ENCODE measurements at places on chromosomes 4 and X.

DNA sequence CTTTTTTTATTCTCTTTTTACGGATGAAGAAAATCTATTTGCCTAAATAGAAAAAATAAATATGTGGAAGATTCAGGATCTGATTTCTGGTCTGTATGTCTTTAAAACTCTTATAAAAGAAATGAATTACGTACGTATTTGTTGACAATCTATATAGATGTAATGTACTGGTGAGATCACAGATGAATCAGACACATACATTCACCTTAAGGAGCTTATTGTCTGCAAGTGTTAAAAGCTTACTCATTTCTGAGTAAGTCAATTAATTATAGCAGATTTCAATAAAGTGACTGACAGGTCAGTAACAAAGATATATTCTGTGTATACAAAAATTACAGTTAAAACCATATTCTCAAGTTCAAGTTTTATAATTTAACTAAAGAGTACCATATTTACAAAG lies 66.6 kb upstream of the NAF1 start:
- no peak for DNase-seq

GRCh38 chr4:184396570-184397515 lies 77.5 kb downstream of the IRF2 start:
- no peak for DNase-seq

- DNase-seq, result no peak
Measured at GRCh38 chr4:14149176-14150053, 521.9 kb upstream of the BOD1L1 start.

DNA sequence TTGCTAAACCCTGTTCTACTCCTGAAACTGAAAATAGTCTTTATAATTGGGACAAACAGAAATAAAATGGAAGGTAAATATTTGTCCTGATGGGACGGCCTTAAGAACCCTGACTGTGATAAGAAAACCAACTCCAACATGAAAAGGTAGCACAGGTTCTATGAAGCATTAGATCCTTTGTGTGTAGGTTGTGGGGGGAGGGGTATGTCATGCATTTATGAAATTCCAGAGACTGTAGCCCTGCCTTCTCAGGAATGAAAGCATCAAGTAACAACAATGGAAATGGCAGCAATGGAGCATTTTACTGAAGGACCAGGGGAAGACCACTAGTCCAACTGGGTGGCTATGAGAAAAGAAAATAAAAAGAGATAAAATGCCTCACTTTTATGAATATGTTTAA lies 23.9 kb downstream of the CXXC4 start:
- DNase-seq, result no peak

DNA sequence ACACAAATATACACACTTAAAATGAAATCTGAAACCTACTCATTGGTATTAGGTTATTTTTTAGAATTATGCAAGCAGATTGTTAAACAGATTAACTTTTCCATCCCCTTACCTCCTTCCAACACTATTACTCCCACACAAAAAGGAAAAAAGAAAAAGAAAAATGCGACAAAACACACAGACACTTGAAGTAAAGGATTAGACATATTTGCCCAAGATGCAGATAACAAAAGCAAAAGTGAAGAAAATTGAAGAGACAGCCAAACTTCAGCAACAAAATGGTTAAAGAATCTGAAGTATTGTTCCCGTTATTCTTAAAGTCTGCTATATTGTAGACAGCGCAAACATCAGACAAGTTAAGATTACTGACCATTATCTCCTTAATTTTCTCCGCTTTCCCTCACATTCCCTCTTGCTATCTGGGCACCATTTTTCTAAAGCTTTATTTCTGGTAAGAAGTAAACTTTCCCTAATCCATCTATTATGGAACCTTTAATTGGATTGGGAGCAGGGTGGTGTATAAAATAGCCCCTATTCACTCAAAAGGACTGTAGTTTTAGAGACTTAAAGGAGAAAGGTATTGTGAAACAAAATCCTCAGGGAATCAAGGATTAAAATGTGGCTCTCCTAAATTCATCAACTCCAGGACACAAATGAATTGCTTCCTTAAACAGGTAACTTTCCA lies 34.7 kb upstream of the MAB21L2 start:
- no peak for DNase-seq

- DNase-seq, result no peak
Measured at GRCh38 chr4:64520421-64520820, 111.2 kb upstream of the TECRL start.

DNA sequence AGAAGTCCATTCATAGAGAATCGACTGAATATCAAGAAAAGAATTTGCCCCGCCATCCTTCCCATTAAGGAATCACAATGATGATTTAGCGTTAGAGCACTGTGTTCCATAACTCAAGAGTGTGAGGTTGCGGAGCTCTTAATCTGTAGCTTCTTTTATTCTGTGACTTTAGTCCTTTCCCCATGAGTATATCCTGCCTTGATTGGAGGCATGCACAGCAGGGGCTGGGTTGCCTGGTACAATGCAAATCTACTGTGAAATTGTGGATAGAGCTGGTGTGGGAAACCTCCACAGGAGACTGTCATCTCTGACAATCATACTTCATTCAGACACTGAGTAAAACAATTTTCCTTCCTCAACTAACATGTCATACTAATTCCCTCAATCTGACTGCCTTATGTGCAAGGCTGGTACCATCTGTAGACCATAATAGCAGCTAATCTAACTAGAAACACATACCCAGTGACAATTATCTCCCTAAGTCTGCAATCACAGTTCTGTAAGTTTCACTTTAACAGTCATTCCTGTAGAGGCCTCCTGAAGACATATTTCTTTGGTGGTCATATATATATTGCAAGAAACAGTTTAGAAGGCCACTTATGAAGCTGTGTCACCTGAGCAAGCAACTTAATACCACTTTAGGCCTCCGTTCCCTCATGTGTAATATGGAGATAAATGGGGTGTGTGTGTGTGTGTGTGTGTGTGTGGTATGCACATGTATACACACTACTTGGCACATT lies 355.2 kb upstream of the FAM241A start:
- no peak for DNase-seq

GRCh38 chrX:49310371-49310770 lies 6.9 kb downstream of the GAGE10 start:
- DNase-seq, result no peak

- no peak for DNase-seq
Measured at GRCh38 chr4:151626228-151626627, 134.6 kb downstream of the GATB start.

GRCh38 chr4:16264798-16265197 lies 38.5 kb upstream of the TAPT1 start:
- DNase-seq, result no peak

DNA sequence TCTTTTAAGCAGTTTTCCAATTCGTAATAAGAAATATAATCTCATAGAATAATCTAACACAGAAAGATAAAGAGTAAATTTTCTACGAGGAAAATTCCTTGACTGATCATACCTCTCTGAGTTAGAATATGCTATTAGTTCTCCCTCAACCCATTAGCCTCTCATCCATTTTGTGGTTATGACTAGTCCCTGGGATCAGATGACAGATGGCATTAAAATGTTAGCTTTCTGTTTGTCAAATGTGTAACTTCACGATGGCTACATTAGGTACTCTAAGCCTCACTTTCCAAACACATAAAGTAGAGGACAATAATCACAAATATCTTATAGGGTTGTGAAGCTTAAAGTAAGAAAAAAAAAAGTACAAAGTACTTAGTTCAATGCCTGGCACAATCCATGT lies 112.2 kb downstream of the ZAR1 start:
- DNase-seq, result no peak

DNA sequence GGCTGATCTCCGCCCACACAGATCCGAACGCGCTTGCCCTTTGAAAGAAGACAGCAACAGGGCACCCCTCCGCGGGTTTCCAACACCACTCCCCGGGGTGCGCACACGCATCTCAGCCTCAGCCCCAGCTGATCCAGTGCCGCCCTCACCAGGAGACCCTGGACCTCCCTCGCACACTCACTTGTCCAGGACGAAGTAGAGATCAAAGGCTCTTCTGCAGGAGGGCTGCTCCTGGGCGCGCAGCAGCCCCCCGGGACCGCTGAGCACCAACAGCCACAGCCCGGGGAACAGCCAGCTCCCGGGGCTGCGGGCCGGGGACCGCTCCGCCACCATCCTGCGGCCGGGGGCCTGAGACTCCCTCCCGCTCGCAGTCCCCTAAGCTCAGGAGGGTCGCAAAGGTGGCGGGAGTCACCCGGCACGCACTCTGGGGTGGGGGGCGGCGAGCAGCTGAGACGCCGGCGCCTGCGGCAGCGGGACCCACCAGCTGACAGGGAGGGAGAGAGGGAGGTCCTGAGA lies 743 bp downstream of the ANTXR2 start:
- DNase-seq, result peak; percentile 64

GRCh38 chr4:79272761-79273160 lies 53.1 kb downstream of the NAA11 start:
- no peak for DNase-seq

All from stimulated activated CD4-positive, alpha-beta T cell treated with anti-CD3 and anti-CD28 coated beads, Interleukin-2, amount 100 ng/mL, for 24 hours (primary cell).